Neural crest cell (in vitro differentiated cells): ENCODE measurements at places on chromosomes 6 and 20. TPM values are rescaled to one million over a fixed set of nuclear protein-coding genes. Genes with fewer than 3 reads are reported as not detected.

The HLA-DPB1 gene
- total RNA-seq: 18.7 and 20.4 TPM in 2 replicates

- DNase-seq: no peak
Measured at GRCh38 chr20:49671433-49671832, 42.2 kb downstream of the B4GALT5 start.

GRCh38 chr20:50774515-50774914 is 20.3 kb upstream of the BCAS4 start:
- no peak for DNase-seq

DNA sequence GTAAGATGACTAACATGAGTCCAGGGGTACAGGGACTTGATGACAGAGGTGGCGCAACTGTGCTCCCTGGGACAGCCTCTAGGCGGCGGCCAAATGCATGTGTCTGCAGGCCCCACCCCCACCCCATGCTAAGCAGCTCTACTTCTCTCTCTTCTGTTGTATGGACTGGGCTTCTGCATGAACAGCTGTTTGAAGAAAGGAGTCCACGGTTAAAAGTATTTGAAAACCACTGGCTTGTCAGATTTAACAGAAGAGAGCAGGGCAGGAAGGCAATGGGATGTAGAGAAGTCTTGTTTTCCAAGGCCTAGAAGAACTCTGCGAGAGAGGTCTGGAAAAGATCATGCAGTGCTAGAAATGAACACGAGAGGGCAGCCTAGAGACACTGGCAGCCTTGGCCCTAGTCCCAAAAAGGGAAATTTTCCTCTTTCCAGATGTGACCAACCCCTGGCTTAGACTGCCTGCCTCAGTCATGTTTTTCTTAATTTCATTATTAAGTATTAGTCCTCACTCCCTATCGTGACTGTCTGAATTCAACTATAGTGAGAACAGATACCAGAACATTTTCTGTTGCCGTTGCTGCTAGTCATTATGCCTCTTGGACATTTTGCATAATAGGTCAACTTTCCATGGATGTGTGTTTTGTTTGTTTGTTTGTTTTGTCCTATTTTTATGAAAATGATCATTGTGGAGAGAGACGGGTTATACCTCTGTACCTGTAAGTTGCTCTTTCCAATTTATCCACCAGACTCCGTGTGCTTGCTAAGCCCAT is 265.0 kb downstream of the ADGRG6 start:
- DNase-seq: peak; percentile 77

- no peak for DNase-seq
Measured at GRCh38 chr20:62642666-62643520, 590 bp downstream of the SLCO4A1 start.

DNA sequence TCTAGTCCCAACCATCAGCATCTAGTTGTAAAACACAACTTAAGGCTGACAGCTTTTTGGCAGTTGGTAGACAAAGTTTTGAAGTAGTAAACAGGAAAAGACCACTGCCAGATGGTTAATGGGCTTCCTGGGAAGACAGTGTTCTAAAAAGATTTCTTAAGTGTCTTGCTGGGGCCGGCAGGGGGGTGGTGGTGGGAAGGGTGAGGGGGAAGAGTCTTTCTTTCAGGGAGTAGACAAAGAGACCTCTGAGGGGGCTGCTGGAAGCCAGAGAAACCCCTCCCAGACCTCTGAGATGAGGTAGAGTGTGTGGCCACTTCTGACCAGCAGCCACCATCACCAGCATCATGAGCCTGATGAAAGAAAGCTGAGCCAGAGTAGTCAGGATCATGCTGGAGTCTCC is 784.9 kb downstream of the TENT5A start:
- DNase-seq: no peak

DNA sequence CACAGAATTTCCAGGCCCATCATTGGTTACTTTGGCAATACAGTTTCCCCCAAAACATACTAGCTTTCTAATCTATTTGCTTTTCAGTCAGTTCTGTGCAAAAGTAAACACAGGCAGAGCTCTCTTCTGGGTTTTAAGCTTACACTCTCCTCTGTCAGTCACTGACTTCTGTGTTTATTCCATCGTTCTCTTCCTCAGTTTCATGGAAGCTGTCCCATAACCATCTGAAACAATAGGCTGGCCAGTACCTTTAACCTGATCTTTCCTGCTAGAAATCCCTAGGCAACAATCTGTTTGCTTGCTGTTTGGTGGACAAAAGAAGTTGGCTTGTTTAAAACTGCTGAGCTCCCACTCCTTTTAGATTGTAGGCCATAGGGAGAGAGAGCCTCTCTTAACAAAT is 431.5 kb downstream of the HACE1 start:
- no peak for DNase-seq
